ENCODE measurements at places on chromosomes 6 and 20.

DNA sequence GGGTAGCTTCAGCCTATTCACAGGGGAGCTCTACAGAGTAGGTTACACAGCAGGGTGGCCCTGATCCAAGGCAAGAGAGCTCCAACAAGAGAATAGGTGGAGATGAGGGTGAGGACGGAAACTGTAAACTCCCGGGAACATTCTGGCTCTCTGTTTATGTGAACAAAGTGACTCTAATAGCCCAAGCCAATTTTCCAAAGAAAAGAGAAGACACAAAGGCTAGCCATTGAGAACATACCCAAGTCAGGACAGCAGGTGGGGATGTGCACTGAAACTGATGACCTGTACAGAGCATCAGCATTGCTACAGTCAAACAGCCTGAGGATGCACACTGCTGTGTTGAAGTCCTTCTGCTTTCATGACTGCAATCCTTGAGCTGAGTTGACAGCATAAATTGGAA is 136.0 kb upstream of the TOP1 start:
- no peak for DNase-seq

- no peak for DNase-seq
Measured at GRCh38 chr6:159004592-159004991, 4.6 kb upstream of the RSPH3 start.

DNA sequence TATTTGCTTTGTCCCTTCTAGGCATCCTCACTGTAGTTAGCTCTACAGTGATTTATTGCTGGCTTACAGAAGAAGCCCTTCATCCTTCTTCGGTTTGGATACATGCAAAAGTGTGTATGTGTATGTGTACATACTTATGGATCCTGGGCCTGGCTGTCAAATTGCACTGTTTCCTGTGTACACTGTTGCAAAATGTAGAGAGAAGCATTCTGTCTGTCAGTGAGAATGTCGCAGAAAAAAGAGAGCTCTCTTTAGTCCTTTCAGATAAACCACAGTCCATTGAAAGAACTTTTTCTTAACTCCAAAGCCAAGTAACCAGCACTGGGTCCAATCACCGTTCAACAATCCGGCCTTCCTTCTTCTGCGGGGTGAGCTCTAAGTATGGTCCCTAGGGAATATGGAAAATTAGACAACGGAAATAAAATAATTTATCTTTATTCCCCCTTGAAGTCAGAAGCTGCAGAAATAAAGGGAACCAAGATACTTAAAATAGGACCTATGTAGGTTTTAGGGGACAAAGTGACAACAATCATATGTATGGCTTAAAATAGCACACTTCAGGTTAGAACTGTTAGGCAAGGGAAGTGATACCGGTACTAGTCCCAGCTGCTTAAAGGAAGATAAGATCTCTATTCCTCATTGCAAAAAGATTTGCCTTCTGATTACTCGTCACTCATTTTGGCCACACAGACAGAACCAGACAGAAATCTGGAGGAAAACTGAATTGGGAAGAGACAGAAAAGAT is 107.0 kb downstream of the CD83 start:
- no peak for DNase-seq

GRCh38 chr6:17494177-17494576 is 100.8 kb downstream of the CAP2 start:
- DNase-seq = no peak

GRCh38 chr6:37273690-37274089 is 15.7 kb upstream of the TMEM217 start:
- DNase-seq = no peak

- no peak for DNase-seq
Measured at GRCh38 chr6:28709478-28710349, 184.0 kb downstream of the GPX5 start.

- no peak for DNase-seq
Measured at GRCh38 chr6:12275107-12275506, 15.1 kb upstream of the EDN1 start.

DNA sequence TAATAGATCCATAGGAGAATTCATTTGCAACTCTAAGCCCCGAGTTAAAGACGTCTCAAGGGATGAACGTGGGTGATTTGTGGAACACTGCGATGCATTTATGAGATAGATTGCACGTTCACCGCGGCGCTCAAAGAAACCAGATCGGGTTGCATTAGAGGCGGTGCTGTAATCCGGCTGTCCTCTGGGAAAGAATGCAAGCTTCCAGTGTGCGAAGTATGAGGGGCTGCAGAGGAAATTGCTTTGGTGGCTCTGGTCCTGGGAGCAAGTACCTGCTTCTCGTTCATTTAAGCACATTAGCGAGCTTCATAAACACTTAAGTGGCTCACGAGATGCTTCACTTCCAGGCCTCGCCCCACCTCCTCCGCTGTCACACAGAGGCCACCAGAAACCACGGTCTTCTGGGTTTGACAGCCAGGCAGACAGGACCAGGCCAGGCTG is 182.3 kb downstream of the CDH4 start:
- DNase-seq = no peak

DNA sequence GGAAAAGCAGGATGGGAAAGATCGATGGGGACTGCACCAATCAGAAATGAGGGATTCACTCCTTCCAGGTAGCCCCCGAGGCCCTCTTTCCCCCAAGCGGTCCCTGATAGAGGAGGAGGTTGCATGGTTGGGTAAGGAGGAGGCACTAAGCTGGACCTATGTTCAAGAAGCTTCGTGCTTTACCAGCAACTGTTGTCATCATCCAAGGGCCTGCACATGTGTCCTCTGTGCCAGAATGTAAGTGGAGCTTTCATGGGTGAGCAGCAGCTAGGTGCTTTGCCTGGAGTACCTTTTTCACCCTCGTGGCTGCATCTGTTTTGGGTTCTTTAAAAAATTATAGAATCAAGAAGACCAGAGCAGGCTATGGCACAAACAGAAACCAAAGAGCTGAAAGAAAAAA is 54.0 kb downstream of the GMPR start:
- no peak for DNase-seq

DNA sequence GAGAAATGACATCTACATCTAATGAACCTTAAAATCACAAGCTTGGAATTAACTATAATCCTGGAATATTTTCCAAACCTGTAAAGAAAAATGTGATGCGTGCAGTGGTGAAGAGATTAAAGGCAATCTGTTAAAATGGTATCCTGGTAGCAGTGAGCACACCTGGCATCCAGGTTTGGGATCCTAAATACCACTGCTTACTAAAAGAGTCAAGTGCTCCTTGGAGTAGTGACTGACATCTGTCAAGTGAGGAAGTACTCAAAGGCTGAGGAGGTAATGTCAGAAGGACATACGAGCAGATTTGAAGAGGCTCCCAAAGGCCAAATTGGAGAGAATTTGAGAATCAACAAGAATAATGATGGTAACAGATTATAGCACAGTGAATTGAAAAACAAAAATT is 32.8 kb downstream of the PCMT1 start:
- no peak for DNase-seq

DNA sequence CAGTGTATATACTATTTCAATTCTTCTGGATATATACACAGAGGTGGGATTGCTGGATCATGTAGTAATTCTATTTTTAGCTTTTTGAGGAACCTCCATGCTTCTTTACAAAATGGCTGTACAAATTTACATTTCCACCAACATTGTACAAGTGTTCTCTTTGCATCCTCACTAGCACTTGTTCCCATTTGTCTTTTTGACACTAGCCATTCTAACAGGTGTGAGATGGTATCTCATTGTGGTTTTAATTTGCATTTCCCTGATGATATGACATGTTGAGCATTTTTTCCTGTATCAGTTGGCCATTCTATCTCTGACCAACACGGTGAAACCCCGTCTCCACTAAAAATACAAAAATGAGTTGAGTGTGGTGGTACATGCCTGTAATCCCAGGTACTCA is 68.1 kb upstream of the PMEPA1 start:
- no peak for DNase-seq

- no peak for DNase-seq
Measured at GRCh38 chr6:28782113-28782673, 141.6 kb downstream of the TRIM27 start.

- no peak for DNase-seq
Measured at GRCh38 chr6:18293076-18293904, 29.0 kb upstream of the DEK start.

DNA sequence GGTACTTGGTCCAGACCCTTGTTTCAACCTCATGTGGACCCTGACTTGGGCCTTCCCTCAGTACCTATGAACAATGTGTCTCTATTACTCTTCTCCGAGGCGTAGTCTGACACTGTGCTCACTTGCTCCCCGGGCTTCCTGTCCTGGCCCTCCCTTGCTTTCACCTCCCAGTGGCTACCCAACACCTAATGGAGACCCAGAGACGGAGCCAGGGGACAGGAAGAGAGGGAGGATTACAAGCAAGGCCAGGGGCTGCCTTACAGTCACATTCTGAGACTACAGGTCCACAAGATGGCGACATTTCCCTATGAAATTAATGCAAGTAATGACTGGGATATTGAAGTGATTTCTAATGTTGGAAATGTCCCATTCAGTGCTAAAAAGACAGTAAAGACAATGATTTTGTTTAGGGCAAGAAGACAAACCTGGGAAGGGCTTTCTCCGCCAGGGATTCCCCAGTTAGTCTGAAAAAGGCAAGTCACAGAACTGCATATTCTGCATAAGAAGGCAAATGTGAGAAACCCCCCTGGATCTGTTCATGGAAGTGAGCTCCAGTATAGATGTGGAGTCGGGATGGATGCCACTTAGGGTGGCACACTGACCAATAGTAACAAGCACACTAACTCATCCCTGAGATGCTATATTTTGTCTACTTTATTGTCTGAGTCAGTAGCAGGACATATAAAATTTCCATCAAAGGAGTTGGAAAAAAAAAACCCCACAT is 44.0 kb upstream of the ZBTB24 start:
- DNase-seq = peak; percentile 10

- DNase-seq = no peak
Measured at GRCh38 chr6:79762370-79762769, 131.2 kb downstream of the SH3BGRL2 start.

GRCh38 chr20:23603321-23603720 is 2.4 kb downstream of the CST9 start:
- no peak for DNase-seq

GRCh38 chr6:136378888-136379287 is 89.2 kb upstream of the BCLAF1 start:
- no peak for DNase-seq

DNA sequence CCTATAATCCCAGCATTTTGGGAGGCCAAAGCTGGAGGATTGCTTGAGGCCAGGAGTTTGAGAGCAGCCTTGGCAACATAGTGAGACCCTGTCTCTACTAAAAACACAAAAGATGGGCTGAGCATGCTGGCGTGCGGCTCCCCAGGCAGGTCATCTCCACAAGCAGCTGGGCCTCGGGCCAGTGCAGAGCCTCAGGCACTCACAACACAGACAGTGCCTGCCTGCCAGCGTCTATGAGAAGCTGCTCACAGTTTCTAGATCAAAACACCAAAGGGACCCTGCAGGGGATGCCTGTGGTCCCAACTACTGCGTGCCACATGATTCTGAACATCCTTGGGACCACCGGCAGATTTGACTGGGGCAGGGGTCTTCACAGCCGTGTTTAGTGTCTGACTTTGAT is 59.4 kb downstream of the GINS1 start:
- DNase-seq = no peak

GRCh38 chr20:7891705-7892104 is 48.6 kb downstream of the HAO1 start:
- no peak for DNase-seq

DNA sequence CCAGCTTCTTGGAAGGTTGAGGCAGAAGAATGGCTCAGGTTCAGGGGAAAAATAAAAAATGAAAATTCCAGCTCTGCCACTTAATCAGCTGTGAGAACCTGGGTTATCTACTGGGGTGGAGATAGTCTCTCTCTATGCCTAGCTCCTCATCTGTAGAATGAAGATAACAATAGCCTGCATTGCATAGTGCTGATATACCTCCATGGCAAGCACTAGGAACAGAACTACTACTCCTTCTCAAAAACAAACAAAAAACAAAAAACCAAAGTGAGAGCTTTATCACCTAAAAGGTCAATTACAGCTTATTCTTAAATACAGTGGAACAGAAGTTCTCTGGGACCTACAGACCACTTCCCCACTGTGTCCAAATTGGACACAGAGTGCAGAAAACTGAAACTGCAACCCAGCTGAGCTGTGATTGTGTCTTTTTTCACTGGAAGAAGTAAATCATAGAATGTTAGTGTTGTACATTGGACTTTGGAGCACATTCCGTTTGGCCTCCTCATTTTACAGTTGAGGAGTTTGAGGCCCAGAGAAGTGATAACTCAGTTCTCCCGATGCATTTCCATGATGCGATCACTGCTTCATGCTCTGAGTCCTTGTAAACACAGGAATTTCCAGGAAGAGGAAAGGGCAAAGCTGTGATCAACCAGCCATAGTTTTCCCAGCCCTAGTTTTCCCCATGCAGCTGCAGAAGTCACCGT is 23.3 kb downstream of the MTFR2 start:
- no peak for DNase-seq

- DNase-seq = no peak
Measured at GRCh38 chr6:52407467-52407866, 12.7 kb upstream of the EFHC1 start.

- DNase-seq = peak; percentile 28
Measured at GRCh38 chr6:56843476-56844349, 111.2 kb upstream of the BEND6 start.

- no peak for DNase-seq
Measured at GRCh38 chr6:111423960-111424846, 58.8 kb downstream of the REV3L start.

DNA sequence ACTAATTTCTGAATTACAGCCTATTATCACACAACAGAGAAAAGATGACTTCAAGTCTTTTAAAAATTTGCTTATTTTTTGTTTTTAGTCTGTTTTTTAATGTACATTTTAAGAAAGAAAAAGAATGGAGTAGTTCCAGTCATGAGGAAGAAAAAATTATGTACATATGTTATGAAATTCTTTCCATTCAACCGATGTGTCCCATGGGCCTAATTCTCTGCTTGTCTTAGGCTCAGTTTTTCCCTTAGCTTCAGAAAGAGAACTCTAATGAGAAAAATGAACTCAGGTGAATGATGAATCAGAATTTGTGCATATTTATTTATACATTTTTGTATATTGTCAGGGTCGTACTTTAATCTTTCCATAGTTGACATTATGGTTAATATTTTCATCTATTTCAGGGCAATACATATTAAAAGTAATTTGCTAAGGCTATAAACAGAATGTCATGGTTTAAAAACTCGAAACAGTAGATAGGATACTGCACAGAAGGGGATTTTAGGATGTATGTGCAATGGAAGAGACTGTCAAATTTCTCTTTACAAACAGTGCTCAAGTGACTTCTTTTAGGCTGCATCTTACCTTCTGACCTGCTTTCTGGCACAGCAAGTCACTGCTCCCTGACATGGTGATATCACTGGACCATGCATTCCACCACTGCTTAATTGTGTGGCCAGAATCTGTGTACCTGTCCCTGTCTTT is 153.1 kb downstream of the EPHA7 start:
- DNase-seq = no peak

DNA sequence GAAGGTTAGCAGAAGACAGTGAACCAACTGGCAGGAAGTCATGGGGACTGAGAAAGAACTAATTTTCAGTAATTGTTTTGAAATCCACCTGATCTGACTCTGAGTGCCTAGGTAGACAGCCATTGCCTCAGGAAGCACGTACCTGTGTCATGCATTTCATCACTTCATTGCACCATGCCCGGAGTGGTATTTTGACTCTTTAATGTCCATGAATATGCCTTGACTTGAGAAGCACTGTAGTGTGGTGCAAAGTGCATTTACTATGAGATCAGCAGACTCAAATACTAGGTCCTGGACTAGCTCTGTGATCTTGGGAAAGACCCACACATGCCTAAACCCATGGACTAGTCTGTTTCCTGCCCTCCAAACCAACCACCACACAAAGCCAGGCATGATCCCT is 370.9 kb upstream of the MARCKS start:
- DNase-seq = no peak
